ENCODE measurements at places on chromosomes 4 and X. TPM values are rescaled to one million over a fixed set of nuclear protein-coding genes. Genes with fewer than 3 reads are reported as not detected.

The NPY2R gene
- total RNA-seq, result 11.8 TPM

The LNX1 gene
- 36.9 TPM for total RNA-seq

The SORBS2 gene
- total RNA-seq, result 70.8 TPM

The SLC4A4 gene
- total RNA-seq, result 17.7 TPM

The ART3 gene
- 2.7 TPM for total RNA-seq

The LRP2BP gene
- total RNA-seq, result 4.2 TPM

The NLGN4X gene
- 44.0 TPM for total RNA-seq

The GATA1 gene
- not detected for total RNA-seq

The KLHL13 gene
- total RNA-seq, result 35.2 TPM

The PRDM8 gene
- total RNA-seq, result 26.1 TPM

The SLITRK2 gene
- total RNA-seq, result 6.1 TPM

The TCP11X2 gene
- total RNA-seq, result not detected

The TTC29 gene
- 0.74 TPM for total RNA-seq

The KIAA1210 gene
- under 0.01 TPM for total RNA-seq

The AMTN gene
- not detected for total RNA-seq

The HUWE1 gene
- 113 TPM for total RNA-seq

The PF4V1 gene
- total RNA-seq, result not detected

The TMEM175 gene
- 22.6 TPM for total RNA-seq

The SYN1 gene
- total RNA-seq, result 20.2 TPM

The RASL11B gene
- total RNA-seq, result 20.9 TPM

The LPAR4 gene
- 3.2 TPM for total RNA-seq

The UGT2A3 gene
- not detected for total RNA-seq

All from temporal lobe (tissue), 4 donors.